NCI-H510A (cell line): ENCODE measurements at places on chromosomes 2 and 18.

DNA sequence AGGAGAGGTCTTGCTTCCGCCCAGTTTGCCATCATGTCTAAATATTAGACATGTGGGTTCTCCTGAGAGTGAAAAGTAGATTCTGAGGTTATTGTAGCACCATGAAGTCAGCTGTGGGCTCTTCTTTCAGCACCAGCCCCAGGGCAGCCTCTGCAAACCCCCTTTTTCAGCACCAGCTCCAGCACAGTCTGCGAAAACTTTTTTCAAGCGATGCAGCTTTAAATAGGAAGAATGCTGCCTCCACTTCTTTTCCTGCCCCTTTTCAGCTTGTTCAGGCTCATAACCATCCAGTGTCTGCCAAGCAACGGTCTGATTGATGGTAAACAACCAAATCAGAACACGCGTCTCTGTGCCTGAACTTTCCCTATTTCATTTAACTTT lies at the start of gene COL5A2:
Gene COL5A2, minus strand, starts transcription at position 192 of the 381 bp plus-strand sequence. Its CDS starts 157 bp downstream, at position 35.
- no peak for DNase-seq

GRCh38 chr2:90209806-90210205 lies 1518.3 kb downstream of the RPIA start:
- no peak for DNase-seq

GRCh38 chr2:169704160-169704708 lies 10.0 kb downstream of the PHOSPHO2 start:
- DNase-seq, result no peak

GRCh38 chr2:67922080-67922785 lies 140.6 kb downstream of the C1D start:
- peak; percentile 12 for DNase-seq

- peak; percentile 5 for DNase-seq
Observed at GRCh38 chr2:23760736-23761135, 166.2 kb downstream of the ATAD2B start.

DNA sequence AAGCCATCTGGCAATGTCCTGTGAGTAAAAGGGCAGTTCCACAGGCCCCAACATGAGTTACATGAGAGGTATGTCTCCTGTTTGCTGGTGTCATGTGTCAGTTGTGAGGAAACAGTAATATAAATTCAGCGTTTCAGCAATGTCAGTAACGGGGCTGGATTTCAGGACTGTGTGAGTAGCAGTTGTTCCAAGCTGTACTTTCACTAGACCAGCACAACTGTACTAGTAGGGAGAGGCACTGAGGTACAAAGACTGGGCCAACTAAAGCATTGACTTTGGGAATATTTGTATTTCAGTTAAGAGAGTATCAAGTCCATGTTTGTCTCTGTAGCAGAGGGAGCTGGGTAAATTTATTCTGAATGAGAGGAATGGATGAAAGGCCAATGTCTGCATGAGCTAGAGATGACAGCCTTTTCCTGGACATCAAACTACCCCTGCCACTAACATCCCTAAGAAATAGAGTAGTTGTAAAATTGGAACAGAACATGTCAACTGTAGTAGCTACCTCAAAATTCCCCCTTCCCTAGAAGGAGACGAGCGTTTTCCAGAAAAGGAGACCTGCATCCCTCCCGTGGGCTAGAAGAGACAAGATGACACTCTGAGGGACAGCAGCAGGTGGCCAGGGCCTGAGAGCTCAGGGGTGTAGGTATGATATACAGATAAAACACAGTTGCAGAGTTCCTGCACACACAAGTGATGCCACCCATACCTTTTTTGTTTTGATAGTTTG lies 24.4 kb downstream of the EIF4E2 start:
- no peak for DNase-seq

DNA sequence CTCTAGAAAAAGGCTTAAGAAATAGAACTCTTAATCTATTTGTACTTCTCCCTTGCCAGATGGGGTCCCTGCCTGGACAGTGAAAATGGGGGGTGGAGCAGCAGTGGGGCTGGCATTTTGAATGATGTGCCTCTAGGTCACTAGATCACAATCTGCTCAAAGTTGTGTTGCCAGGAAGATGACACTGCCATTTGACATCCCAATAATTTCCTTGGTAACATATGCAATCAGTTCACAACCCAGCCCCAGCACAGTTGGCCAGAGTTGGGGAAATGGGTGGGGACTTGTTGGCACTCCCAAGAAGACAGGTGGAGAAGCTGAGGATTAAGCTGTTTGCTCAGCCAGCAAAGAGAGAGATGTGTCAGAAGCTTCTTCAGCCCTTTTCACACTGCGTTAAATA lies 558.3 kb upstream of the KLHL29 start:
- DNase-seq, result no peak

- DNase-seq, result no peak
Observed at GRCh38 chr18:58967751-58968254, 103.1 kb downstream of the ZNF532 start.

DNA sequence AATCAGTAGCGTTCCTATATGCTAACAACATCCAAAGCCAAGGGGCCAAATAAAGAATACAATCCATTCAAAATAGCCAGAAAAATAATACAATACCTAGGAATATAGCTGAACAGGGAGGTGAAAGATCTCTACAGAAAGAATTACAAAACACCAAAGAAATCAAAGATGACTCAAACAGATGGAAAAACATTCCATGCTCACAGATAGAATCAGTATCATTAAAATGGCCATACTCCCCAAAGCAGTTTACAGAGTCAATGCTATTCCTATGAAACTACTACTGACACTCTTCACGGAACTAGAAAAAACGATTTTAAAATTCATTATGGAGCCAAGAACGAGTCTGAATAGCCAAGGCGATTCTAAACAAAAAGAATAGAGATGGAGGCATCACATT lies 57.4 kb downstream of the CCBE1 start:
- DNase-seq, result no peak

DNA sequence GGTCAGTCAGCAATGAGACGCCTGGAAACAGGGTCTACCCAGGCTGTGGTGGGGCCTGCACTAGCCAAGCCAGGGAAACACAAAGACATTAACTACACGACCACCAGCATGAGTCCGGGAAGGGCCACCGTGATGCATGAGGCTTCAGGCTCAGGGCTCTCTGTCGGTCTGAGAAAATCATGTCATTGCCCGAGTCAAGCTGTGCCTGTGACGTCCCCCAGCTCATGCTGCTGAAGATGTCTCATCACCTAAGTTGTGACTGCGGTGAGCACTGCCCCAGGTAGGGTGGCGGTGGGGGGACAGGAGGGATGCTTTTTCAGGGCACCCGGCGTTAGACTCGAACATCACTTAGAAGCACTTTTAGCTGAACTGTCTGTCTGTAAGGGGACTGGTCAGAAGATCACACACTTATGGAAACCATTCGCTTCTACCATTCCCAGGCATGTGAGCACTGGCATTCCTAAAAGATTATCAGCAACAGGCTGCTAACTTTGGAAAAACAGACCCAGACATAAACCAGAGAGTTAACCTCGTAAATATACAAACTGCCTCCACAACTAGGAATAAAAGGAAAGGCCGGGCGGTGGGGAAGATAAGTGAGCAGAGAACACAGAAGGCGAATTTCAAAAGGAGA lies 234.5 kb downstream of the HDAC4 start:
- no peak for DNase-seq

DNA sequence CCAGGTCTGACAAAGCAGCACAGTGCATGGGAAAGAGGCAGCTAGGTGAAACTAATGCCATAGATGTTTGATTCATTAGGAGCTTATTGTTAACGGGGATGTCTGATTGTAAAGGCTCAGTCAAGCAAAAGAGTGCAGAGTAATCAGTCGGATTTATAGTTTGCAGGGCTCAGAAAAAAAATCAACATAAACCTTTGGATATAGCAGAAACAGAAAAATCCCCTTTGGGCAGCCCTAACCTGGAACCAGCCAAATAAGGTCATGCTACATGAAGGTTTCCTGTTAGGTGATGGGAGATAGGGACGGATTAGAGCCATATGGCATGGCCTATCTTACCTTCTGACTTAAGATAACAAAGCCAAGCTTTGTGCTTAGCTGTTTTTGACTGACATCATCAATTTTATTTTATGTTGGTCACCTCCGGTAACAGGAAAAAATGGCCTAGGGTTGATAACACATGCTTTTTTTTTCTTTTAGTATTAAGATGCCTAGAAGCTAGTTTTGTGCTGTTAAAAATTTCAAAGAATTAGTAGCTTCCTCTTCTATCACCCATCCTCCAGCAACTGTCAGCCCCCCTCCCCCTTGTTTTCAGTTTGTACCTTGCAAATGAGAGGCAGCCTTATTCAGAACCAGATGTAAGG lies 60.7 kb upstream of the ZEB2 start:
- DNase-seq, result no peak

- DNase-seq, result no peak
Observed at GRCh38 chr18:29648891-29649290, 1393.7 kb downstream of the DSC3 start.

DNA sequence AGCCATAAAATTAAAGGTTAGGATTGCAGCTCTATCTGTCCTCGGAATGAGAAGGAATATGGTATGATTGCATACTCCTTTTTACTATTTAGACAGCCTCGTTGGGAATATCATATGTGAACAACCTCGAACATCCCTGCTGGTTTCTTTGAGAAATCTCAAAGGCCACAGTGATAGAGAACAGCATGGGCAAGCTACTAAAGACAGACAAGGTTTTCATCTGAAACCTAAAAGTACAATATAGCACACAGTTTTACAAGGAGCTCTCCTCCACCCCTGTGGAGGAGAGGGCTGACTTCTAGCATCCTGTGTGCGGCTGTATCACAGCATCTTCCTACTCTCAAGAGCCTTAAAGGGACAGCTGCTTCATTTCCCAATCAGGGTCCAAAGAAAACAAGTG lies 104.3 kb downstream of the VWC2L start:
- no peak for DNase-seq

DNA sequence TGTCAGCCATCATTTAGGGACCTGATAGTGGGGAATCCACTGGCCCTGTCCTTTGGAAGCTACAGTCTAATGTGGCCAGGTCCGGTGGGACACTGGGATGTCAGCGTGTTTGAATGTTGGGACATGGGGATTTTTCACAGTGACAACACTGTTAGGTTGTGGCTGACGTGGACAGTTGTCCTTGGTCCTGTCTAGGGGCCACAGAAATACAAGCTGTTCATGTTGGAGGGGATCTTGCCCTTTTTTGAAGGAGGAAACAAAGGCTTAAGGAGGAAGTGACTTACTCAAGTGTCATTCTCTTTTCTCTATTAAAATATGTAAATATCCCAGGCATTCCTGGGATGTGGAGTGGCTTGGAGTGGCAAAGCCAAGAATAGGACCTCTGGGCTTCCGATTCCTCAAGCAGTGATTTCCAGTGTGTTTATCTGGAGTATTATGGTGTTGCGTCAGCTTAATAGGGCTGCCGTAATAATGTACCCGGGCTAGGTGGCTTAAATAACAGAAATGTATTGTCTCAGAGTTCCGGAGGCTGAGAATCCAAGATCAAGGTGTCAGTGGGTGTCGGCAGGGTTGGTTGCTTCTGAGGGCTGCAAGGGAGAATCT lies 8.5 kb downstream of the ACOXL start:
- DNase-seq, result no peak

DNA sequence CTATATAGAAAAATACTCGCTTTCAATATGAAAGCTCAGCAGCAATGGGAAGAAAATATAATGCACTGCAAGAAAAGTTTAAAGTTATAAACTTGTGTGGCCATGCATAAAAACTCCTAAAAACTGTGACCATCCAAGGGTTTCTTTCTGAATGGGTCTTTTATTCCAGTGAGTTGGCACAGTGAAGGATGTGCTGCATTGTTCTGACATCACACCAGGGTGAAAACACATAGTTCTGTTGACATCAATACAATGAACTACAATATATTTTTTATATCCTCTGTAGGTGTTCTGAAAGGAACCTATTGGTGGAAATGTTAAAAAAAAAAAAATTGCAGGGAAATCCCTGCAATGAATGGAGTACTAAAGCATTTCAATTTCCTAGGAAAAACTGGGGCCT lies 80.2 kb downstream of the CDH20 start:
- DNase-seq, result no peak

DNA sequence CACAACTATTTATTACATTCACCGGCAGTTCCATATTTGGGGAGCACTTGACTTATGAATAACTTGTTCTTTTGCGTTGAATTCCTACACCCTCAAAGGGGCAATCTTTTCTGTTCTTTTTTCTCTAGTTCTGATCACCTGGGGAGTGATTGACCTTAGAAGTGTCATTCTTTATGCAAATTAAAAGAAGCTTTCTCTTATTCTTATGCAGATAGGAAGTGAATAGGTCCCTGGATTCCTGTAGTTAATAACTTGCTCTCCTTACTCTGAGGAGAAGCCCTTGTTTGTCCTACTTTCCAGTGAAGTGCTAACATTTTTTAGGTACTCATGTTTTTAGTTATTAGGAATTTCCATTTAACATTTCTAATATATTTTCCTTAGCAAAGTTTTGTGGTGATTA lies 569.8 kb upstream of the LRRTM1 start:
- DNase-seq, result no peak

GRCh38 chr2:10312437-10312957 lies 9.8 kb downstream of the HPCAL1 start:
- DNase-seq, result no peak

GRCh38 chr2:10254373-10255188 lies 48.1 kb upstream of the HPCAL1 start:
- no peak for DNase-seq

DNA sequence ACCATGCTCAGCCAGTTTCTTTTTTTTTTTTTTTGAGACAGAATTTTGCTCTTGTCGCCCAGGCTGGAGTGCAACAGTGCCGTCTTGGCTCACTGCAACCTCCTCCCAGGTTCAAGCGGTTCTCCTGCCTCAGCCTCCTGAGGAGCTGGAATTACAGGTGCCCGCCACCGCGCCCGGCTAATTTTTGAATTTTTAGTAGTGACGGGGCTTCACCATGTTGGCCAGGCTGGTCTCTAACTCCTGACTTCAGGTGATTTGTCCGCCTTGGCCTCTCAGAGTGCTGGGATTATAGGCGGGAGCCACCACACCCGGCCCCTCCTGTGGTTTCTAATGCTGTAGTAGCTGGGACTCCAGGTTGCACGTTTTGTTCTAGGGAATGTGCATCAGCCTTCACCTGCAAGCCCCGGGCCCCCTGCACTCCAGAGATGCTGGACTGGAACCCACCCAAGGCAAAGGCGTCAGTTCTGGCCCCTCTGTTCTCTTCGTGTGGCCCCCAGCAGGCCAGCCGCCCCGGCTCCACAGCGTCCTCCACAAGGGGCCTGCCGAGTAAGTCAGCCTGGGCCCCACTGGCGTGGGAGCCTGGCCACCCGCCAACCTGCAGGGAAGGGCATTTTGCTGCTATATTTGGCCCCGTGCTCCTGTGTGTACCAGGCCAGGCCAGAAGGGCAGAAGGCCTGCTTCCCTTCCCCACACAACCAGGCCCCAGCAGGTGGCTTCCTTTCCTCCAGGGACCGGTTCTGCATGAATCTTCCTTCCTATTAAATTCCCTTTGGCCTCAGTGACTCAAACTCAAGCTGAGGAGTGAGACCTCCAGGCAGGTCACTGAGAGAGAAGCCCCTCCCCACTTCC lies 25.7 kb upstream of the B3GNT7 start:
- DNase-seq, result no peak

DNA sequence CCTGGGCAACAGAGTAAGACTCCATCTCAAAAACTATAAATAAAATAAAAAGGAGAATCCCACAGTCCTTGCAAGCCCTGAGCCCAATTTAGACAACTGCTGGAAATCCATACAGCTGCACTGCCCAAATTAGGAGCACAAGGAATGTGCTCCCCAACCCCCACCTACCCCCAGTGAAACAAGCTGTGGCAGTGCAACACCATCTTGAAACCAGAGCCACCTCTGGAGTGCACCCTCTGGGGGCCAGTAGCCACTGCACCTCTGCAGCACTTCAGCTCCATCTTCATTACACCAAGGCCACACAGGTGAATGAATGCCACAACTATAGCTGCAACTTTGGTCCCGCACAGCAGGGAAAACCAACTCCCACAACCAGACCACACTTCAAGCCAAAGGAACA lies 37.3 kb downstream of the USP34 start:
- DNase-seq, result no peak

- no peak for DNase-seq
Observed at GRCh38 chr2:154193246-154193645, 321.5 kb downstream of the GALNT13 start.
